Stimulated activated CD8-positive, alpha-beta memory T cell treated with anti-CD3 and anti-CD28 coated beads, Interleukin-4, amount 100 ng/mL, for 1 hour (primary cell): ENCODE measurements at places on chromosomes 13 and 19.
A peak's percentile ranks its signal among the peaks of the same experiment; 100 is the strongest.

GRCh38 chr19:33350538-33351309 lies 22.8 kb upstream of the CEBPG start:
- no peak for DNase-seq

- peak; percentile 26 for DNase-seq
These were observed at the start of gene RCBTB1 for GRCh38 chr13:49585220-49586157. TSS of gene RCBTB1 (minus strand) at chr13:49585558. CDS start at chr13:49567279, 18,279 bp downstream.

DNA sequence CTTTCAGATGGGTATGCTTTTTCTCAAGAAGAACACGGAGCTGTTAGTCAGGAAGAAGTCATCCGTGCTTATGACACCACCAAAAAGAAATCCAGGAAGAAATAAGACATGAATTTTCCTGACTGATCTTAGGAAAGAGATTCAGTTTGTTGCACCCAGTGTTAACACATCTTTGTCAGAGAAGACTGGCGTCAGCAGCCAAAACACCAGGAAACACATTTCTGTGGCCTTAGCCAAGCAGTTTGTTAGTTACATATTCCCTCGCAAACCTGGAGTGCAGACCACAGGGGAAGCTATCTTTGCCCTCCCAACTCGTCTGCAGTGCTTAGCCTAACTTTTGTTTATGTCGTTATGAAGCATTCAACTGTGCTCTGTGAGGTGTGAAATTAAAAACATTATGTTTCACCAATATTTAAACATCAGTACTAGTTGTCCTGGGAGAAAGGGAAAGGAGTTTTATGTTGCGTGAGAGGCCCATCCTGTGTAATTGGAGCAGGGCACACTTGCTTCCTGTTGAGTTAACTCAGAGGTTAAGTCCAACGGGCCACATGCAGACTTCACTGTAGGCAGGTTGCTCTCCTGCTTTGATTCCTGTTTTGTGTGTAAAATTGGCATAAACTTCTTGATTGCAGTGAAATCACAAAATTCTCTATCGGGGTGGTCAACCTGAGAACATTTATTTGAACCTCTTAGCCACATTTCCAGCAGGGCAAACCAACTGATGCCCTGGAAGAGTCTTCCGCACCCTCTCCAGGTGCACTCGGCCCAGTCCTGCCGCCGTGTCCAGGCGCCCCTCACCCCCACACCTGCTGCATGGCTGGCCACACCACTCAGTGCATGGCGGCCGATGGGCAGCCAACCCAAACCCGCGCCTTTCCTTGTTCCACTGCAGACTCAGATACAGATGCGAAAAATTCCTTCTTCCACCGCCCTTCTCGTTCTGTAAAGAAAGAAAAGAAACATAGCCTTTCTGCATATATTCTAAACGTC lies 31.6 kb downstream of the SHISA2 start:
- DNase-seq = no peak

GRCh38 chr19:1040476-1041271 lies 767 bp downstream of the ABCA7 start:
- DNase-seq = peak; percentile 81

GRCh38 chr13:45847554-45848224 lies 3.9 kb downstream of the SIAH3 start:
- DNase-seq = no peak

DNA sequence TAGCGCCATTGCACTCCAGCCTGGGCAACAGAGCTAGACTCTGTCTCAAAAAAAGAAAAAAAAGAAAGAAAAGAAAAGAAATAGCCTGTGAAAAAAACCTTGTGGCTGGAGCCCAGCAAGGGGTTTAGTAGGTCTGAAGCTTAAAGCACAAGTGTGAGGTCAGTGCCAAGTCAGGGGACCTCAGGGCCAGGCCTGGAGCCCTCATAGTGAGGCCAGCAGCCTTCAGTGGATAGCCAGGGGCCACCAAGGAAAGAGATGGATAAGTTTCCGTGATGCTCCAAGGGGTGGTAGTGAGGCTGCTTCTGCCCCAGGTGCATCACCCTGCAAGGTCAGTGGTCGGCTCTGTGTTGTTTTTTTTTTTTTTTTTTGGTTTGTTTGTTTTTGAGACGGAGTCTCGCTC lies 12.9 kb downstream of the TINCR start:
- no peak for DNase-seq

- DNase-seq = no peak
These were observed 197.2 kb downstream of the TEX29 start for GRCh38 chr13:111517641-111518010.

GRCh38 chr19:11322269-11323024 lies 17.0 kb downstream of the RAB3D start:
- no peak for DNase-seq

DNA sequence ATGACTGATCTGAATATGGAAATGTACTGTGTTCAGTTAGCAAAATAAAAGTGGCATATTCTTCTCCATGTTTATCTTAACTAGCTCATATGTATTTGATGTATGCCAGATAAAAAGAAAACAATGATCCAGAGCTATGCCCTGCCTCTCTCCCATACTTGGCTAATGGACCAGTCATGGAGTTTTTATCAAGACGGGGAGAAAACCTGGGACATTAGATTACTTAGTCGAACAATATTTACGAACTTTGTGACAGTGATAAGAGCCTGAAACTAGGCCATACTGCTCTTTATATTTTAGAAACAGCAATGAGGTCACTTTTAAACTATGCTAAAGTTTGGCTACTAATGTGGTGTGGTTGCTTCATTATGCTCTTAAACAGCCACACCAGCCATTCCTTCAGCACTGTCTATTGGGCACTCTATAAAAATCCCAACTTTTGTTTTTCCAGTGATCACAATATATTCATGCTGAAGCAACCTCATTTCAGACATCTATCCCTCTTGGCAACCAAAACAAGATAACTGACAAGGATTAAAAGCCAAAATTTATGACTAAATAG lies 265.0 kb downstream of the FGF14 start:
- DNase-seq = no peak

GRCh38 chr13:29281932-29282495 lies 313.5 kb downstream of the SLC7A1 start:
- no peak for DNase-seq

- DNase-seq = no peak
These were observed 2.2 kb downstream of the FCER2 start for GRCh38 chr19:7699417-7700401.

DNA sequence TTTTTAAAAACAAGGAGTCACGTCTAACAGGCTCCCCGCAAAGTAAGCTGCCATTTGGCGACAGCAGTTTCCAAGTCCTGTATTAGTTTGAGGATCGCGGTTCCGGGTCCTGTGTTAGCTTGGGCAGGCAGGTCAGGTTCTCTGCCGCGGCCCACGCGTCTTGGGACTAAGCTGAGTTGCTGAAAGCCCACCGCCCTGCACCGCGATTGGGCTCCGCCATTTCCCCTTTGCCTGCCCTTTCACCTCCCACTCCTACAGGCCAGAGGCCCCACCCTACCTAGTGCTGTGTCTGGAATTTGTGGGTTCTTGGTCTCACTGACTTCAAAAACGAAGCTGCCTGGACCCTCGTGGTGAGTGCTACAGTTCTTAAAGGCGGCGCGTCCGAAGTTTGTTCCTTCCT lies 6.8 kb downstream of the PARP4 start:
- DNase-seq = no peak

DNA sequence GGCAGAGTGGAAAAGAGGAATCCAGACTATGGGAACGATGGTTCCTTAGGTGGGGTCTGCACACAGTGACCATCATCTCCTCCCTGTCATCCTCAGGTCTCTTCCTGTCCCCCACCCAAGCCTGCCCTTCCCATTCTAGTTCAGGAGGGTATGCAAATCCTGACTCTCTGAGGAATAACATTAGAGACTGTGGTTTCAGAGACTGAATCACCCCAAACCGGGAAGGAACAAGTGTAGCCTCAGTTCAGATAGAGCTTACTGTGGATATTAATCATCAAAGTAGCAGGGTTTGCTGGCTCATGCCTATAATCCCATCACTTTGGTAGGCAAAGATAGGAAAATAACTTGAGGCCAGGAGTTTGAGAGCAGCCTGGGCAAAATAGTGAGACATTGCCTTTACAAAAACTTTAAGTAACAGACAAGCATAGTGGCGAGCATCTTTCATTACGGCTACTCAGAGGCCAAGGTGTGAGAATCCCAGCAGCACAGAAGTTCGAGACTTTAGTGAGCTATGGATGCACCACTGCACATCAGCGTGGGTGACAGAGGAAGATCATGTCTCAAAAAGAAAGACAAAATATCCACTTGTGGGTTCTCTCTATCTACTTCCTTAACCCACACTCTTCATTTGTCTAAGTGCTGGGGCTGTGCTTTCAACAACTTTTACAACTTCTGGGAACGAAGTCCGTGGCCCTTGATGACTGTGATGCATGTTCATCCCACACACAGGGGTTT lies 19.3 kb upstream of the LGALS13 start:
- no peak for DNase-seq

DNA sequence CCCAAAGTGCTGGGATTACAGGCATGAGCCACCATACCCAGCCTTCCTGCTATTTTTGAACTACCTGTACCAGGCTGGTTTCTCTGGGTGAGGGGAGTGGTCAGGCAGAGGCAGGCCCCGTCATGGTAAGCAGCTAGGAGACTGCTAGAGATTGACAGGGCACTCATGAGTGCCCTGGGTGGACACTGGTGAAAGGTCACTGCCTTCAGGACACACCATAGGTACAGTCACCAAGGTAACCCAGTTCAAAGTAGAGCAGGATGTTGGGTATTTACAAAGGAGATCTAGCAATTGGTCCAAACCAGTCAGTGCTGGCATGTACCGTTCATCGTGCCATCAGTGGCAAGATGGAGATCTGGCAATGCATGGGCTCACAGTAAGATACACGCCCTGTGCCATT lies 25.5 kb downstream of the DPRX start:
- DNase-seq = no peak

GRCh38 chr13:109738298-109738746 lies 48.1 kb downstream of the IRS2 start:
- no peak for DNase-seq

DNA sequence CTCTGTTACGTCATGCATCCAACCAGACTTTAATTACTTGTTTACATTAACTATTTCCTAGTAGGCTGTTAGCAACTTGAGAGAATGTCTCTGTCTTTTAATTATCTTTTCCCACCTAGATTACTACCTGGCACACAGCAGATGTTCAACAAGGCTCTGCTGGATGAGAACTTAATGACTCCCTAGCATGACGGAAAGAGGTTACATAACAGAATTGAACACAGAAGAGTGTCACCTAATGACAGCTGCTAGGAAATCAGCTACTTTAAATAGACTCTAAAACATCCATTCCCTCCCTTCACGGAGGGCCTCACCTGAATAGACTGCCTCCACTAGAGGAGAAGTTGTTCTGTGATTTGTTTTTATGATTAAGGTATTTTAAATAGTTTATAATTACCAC lies 110.8 kb downstream of the TEX29 start:
- DNase-seq = no peak

DNA sequence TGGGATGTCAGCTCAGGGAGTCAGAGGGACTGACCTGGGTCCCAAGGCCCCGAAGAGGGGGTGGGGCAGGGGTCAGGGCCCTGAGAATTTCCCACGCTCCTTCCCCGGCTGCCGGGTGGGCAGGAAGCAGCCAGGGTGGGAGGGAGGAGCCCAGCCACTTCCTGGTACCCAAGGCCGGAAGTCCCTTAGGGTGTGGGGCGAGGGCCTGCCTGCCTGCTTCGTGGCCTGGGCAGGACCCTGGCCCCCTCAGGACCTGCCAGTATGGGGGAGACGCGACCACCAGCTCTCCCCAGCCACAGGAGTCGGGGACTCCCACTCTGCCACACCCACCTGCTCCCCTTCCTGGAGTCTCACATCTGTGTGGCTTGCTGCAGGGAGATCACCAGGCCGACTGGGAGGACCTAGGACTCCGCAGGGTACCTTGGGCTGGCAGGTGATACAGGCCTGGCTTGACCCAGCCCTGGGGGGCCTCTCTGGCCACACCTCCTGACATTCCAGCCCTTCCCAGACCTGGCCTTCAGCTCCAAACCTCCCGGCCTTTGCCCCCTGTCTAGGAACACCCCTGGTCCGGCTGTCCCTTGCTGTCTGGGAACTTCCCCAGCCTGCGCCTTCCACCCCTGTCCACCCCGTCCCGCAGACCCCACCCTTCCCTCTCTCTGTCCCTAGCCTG lies 9.8 kb upstream of the CIRBP start:
- DNase-seq = no peak

- DNase-seq = no peak
These were observed 2.6 kb downstream of the DNAJB1 start for GRCh38 chr19:14515501-14516047.

- no peak for DNase-seq
These were observed 34.9 kb downstream of the ZNF726 start for GRCh38 chr19:23949611-23950010.

DNA sequence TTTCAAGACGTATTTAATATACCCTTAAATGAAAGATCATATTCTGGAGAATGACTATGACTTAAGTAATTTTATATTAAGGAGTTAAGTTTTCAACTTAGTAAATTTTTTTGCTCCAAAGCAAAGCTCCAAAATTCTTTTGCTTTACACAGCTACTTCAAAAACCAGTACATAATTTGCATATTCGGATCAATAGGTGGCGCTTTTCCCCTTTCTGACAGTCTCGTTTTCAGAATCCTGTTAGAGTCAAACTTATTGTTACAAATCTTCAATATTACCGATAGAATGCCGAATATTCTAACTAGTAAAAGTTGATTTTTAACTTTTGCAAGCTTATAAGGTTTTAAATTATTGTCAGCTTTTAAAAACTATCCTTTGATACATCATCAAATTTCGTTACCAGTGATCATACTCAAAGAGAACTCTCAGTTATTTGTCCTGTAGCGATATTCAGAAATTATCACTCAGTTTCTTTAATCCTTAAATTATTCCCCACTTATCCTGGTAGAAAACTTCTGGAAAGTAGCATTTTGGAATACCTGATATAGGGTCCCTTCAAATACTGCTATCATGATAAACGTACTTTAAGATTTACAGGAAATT lies 852.7 kb upstream of the KLHL1 start:
- no peak for DNase-seq

GRCh38 chr19:3387645-3388589 lies 21.5 kb downstream of the NFIC start:
- no peak for DNase-seq

- no peak for DNase-seq
These were observed 99.7 kb downstream of the DCLK1 start for GRCh38 chr13:36031490-36031889.

- DNase-seq = no peak
These were observed 3.7 kb upstream of the TCF3 start for GRCh38 chr19:1655987-1656608.
